Mesothelial cell of epicardium (in vitro differentiated cells): ENCODE measurements at places on chromosomes 1 and 21.
A peak's percentile ranks its signal among the peaks of the same experiment; 100 is the strongest.

- no peak for DNase-seq
Measured at GRCh38 chr1:15975358-15975804, 520 bp downstream of the ZBTB17 start.

- no peak for DNase-seq
Measured at GRCh38 chr1:180301135-180301742, 71.2 kb downstream of the LHX4 start.

- no peak for DNase-seq
Measured at GRCh38 chr1:228918335-228918734, 183.1 kb downstream of the RHOU start.

DNA sequence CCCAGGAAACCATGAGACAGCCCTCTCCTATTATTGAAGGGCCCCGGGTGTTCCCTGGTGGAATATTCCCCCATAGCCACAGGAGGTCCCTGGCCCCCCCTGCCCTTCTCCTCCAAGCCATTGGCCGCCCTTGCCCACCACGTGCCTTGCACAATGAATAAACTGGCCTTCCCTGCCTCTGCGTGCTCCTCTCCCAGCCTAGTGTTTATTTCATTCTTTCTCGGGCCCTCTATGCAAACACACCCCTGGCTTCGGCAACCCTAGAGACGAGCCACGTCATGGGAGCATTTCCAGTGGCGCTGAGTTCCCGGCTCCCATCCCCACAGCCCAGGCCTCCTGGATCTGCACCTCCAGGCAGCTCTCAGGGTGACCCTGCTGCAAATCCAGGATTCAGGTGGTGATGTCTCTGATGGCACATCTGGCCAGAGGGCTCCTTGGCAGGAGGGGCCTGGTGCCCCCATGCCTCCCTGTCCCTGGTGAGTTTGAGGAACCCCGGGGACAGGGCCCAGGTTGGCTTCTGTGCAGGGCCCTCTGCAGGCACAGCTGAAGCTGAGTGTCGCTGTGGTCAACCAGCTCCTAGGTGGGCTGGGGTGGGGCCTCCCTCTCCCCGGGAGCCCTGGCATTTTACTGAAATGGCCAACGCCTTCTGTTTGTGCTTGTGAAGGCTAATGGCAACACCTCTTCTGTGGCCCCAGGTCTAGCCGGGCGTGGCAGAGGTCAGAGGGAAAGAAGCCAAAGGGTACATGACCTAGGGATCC is 6.2 kb downstream of the KRTAP10-12 start:
- DNase-seq = peak; percentile 34

GRCh38 chr1:185363205-185363604 is 46.2 kb upstream of the IVNS1ABP start:
- no peak for DNase-seq

- DNase-seq = no peak
Measured at GRCh38 chr1:177069490-177069889, 95.0 kb downstream of the ASTN1 start.

GRCh38 chr1:231774719-231775335 is 148.2 kb downstream of the DISC1 start:
- no peak for DNase-seq

DNA sequence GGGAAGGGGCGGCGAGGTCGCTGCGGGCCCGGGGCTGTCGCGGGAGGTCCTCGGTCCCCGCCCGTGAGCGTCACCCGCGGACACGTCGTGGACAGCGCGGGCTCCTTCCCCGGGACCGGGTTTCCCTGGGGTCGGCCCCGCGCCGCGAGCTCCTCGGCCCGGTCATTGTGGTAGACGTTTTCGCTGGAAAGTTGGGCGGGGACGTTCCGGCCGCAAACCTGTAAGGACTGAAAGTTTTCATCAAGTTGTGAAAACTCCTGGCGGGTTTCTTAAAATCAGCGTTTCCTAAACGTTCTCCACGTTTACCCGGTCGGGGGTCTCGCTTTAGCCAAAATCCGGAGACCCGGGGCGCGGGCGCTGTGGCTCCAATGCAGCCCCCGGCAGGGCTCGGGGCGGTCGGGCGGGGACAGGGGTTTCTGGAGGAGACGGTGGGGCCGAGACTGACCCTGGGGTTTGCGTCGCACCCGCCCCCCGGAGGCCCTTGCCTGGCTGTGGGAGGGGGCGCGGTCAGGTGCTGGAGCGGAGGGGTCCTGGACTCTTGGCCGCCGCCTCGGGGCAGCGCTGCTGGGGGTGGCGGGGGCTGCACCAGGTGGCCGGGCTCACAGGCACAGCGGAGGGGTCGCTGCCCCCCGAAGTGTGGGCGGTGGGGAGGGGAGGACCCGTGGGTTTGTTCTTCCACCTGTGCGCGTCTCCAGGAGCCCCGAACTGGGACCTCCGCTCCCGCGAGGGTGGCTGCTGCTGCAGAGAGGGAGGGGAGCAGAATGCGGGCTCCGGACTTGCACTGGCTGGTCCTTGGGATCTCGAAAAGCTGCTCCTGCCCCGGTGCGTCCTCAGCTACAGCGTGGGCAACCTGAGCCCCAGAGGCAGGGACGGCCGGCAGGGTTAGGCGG is 827 bp downstream of the PRKCZ start:
- DNase-seq = no peak

DNA sequence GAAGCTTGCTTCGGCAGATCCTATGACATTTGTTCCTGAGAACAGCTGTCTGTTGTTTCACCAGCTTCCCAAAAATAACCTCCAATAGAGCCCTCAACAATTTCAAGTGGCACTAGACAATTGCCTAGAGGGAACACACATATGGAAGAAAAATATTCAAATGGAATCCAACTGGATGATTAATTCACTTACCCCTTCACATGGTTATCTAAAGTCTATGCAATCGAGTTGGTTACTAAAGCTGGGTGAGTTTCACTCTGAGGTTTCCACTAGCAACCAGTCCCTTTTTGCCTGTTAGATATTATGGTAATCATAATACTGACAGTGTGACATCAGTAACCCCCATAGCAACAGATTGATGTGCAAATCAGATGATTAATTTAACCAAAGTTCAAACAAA is at the start of gene LEMD1:
TSS of gene LEMD1 (minus strand) at position 259 of the 400 bp plus-strand sequence. CDS start 1,520 bp downstream, outside the sequence.
- no peak for DNase-seq
